ENCODE measurements at places on chromosomes 4 and X.

- DNase-seq: no peak
Observed at GRCh38 chr4:105236202-105236915, 89.7 kb downstream of the TET2 start.

GRCh38 chr4:77052352-77052751 lies 23.4 kb downstream of the CCNI start:
- DNase-seq: peak; percentile 59

DNA sequence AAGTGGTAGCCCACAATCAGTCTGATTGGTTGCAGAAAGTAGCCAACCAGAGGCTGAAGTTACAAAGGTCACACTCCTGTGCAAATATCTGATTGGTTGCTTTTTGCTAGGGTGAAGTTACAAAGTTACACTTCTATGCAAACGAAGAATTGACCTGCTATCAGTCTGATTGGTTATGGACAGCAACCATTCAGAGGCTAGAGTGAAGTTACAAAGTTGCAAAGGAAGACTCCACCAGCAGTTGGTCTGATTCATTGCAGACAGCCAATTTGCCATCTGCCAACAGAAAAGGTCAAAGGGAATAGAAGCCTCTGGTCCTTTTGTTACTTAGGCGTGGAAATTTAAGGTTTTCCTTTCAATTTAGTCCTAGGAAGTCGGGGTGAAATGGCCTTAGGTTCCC lies 377.7 kb downstream of the PRDM5 start:
- DNase-seq: no peak

DNA sequence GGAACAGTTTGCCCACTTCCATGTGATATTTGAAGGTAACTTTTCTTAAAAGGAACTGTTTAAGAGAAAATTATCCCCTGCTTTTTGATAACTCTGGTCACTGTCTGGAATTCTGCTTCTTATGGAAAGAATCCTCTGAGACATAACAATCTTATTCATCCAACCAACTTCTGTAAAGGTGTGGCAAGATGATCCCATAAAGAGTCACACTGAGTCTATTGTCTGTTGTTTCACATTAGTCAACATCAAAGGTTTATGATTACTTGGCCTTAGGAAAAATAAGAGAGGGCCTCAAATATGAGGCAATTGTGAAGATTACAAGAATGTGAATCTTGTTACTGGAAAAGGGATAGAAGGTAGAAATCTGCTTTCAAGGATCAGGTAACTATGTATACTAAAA lies 88.0 kb upstream of the MAGEB18 start:
- peak; percentile 70 for DNase-seq
